ENCODE measurements at places on chromosomes 3 and 15. TPM values are rescaled to one million over a fixed set of nuclear protein-coding genes. Genes with fewer than 3 reads are reported as not detected.
A peak's percentile ranks its signal among the peaks of the same experiment; 100 is the strongest.

GRCh38 chr3:9301091-9301490 lies 51.6 kb upstream of the SRGAP3 start:
- no peaks in the 10 kb centered on the region for H3K36me3 ChIP-seq
- H3K27me3 ChIP-seq: peaks cover 26% of the 10 kb centered on the region
- no peak overlapping the region for H3K4me3 ChIP-seq
- peaks cover 9% of the 10 kb centered on the region for H3K4me1 ChIP-seq
- no peak for DNase-seq

- H3K4me3 ChIP-seq: no peak overlapping the region
- no peaks in the 10 kb centered on the region for H3K4me1 ChIP-seq
- no peak overlapping the region for H3K27ac ChIP-seq
- no peak for DNase-seq
These were observed 200.5 kb upstream of the LRTM1 start for GRCh38 chr3:55128225-55128823.

DNA sequence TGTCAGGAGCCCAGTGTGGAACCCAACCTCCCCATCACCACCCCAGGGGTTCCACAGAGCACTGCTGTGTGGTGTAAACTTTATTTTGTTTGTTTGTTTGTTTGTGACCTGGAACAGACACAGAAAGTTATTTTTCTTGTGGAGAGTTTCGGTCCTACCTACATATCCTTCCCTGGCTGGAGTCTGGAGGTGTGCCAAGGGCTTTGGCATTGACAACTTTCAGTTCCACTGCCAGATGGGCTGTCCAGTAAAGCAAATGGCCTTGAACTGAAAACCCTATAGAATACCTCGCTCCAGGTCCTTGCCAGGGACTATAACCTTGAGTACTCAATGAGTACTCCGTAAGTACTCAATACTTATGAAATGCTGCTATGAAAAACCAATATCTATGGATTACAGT lies 103.5 kb downstream of the MITF start:
- DNase-seq: no peak
- no peaks in the 10 kb centered on the region for H3K4me1 ChIP-seq

- H3K27ac ChIP-seq: no peak overlapping the region
- no peak for DNase-seq
- H3K4me1 ChIP-seq: no peaks in the 10 kb centered on the region
- peaks cover 26% of the 10 kb centered on the region for H3K27me3 ChIP-seq
These were observed 64.0 kb upstream of the DGKG start for GRCh38 chr3:186425788-186426730.

DNA sequence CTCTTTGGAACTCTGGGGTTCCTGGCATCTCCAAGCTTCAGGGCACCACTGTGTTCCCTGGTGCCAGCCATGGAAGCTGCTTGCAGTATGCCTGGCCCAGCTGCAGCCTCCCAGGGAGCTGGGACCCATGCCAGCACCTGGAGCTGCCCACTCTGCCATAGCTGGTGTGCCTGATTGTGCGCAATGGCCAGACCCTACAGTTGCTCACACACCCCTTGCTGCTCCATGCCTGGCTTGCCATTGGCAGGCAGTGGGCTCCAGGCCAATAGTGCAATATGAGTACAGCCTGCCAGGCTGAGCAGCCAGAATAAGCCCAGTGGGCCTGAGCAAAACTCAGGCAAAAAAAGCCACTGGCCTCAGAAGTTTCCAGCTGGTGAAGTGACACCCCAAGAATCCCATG lies 43.8 kb upstream of the LRRFIP2 start:
- H3K4me3 ChIP-seq: no peak overlapping the region
- H3K27ac ChIP-seq: no peak overlapping the region
- peaks cover 1% of the 10 kb centered on the region for H3K36me3 ChIP-seq
- H3K4me1 ChIP-seq: peaks cover 16% of the 10 kb centered on the region
- DNase-seq: no peak

- H3K4me3 ChIP-seq: no peak overlapping the region
- peaks cover 6% of the 10 kb centered on the region for H3K36me3 ChIP-seq
- DNase-seq: no peak
- H3K4me1 ChIP-seq: peaks cover 19% of the 10 kb centered on the region
- H3K27ac ChIP-seq: no peak overlapping the region
These were observed 9.6 kb upstream of the LRRFIP2 start for GRCh38 chr3:37183976-37184375.

DNA sequence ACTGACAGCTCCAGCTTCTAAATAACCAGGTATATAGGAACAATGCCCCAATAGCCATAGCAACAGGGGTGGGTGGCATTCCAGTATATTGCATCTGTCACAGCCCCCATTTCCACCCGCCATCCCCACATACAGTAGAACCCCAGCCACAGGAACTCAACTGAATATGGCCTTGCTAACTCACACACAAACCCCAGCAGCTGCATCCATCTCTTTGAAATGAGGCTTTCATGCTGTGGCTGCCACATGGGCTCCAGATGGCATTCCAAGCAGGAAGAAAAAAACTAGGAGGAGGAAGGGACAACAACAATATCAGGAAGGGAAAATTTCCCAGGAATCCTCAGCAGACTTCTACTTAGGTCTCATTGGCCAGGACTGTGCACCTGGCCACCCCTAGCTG lies 54.6 kb downstream of the CCR3 start:
- DNase-seq: no peak
- peaks cover 93% of the 10 kb centered on the region for H3K4me1 ChIP-seq
- H3K27me3 ChIP-seq: peaks cover 4% of the 10 kb centered on the region
- H3K36me3 ChIP-seq: peaks cover 5% of the 10 kb centered on the region
- H3K27ac ChIP-seq: peak overlapping the region; percentile 96

DNA sequence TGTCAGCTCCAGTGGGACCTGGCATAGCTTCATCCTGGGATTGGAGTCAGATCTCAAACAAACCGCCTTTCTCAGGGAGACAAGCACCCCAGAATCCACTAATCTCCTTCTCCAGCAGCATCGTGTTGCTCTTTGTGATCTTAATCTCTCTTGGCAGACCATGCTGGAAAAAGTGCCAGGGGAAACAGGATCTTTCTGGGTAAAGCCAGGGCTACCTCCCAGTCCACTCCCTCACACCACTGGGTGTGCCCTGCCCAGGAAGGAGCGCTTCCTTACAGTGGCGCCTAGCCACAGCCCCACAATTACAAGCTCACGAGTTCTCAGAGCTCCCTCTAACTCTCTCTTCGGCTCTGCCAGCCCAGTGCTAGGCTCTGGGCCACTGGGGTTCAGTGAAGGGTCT lies 32.2 kb downstream of the RPLP1 start:
- no peak overlapping the region for H3K27ac ChIP-seq
- peaks cover 9% of the 10 kb centered on the region for H3K27me3 ChIP-seq
- no peak for DNase-seq
- H3K4me1 ChIP-seq: peaks cover 2% of the 10 kb centered on the region
- H3K36me3 ChIP-seq: no peaks in the 10 kb centered on the region

GRCh38 chr3:45785605-45786150 lies 10.7 kb downstream of the SLC6A20 start:
- peaks cover 29% of the 10 kb centered on the region for H3K27me3 ChIP-seq
- no peak overlapping the region for H3K27ac ChIP-seq
- peak; percentile 28 for DNase-seq
- no peaks in the 10 kb centered on the region for H3K4me1 ChIP-seq
- H3K36me3 ChIP-seq: no peaks in the 10 kb centered on the region

DNA sequence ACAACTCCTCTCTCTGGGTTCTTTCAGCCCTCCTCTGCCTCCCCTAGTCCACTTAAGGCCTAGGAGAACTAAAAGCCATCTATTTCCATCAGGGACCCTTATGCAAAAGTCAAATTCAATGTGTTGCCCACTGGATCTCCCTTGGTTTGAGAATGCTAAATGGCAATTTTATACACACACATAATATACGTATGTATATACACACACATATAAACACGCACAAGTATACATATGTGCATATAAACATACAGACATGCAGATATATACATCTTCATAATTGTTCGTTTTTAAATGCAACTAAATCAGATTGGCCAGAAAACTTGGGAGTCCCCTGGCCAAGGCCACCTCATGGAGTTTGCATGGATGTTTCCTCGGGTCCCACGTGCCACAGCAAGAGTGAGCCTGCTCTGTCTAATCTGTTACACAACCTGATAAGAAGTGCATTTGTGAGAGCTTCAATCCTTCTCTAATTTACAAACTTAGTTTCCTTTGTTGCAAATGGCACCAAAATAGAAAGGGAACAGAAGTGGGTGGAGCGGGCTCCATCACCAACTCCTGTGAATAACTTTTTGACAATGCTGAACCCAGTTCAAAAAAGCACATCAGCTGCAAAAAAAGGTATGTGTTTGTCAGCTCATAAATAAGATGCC lies 84.2 kb downstream of the FOXP1 start:
- no peak for DNase-seq
- peaks cover 42% of the 10 kb centered on the region for H3K4me1 ChIP-seq
- no peaks in the 10 kb centered on the region for H3K27me3 ChIP-seq
- no peak overlapping the region for H3K27ac ChIP-seq
- H3K36me3 ChIP-seq: peaks cover 3% of the 10 kb centered on the region

DNA sequence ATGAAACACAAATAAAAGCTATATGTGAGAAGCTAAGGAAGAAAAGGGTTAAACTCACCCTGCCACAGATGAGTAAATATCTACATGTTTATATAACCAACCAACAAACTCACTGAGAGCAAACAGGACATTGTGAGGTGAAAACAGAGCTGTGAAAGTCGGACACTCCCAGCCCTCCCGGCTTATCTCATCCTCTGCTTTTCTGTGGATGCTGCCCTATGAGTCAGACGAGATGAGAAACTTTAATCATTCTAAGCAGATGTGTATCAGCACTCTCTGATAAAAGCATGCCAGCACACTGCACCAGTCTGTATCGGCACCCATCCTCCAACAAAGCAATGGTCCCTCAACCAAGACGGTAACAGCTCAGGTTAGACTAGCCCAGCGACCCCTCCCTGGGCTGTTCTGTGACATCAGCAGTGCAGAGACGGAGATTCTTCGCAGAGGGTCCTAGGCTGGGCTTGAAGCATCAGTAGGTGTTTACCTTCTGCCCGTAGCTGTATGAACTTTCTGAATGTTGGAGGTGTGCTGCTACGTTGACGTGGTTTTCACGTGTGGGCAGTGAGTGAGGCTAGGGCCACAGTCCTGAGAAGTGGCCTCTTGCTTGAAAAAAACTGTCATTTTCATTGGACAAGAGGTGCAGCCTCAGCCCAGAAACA lies 119.8 kb upstream of the ALDH1A3 start:
- H3K36me3 ChIP-seq: no peaks in the 10 kb centered on the region
- peaks cover 38% of the 10 kb centered on the region for H3K27me3 ChIP-seq
- no peaks in the 10 kb centered on the region for H3K4me1 ChIP-seq
- H3K4me3 ChIP-seq: no peak overlapping the region
- no peak for DNase-seq
- no peak overlapping the region for H3K27ac ChIP-seq

DNA sequence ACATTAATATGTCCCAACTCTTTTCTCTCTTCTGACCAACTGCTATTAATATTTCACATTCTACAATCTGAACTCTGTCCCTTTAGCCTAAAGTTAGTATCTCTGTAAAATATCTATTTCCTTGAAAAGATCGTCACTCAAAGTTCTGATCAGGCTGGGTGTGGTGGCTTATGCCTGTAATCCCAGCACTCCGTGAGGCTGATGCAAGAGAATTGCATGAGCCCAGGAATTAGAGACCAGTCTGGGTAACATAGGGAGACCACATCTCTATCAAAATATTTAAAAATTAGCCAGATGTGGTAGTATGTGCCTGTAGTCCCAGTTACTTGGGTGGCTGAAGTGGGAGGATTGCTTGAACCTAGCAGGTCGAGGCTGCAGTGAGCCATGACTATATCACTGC lies 695.6 kb downstream of the MCTP2 start:
- no peak for DNase-seq
- H3K27me3 ChIP-seq: no peaks in the 10 kb centered on the region
- H3K27ac ChIP-seq: no peak overlapping the region
- no peak overlapping the region for H3K4me3 ChIP-seq

The EIF2A gene
- total RNA-seq: 97.5 TPM

The NDN gene
- total RNA-seq: 1.3 TPM

The SEMA6D gene
- not detected for total RNA-seq

The CMSS1 gene
- 57.2 TPM for total RNA-seq

The CLSTN2 gene
- total RNA-seq: not detected

Data from activated CD8-positive, alpha-beta memory T cell treated with anti-CD3 and anti-CD28 coated beads, Interleukin-2, amount 10 ng/mL, durations not matched to agents 7 days and 5 days (primary cell).